ENCODE measurements at places on chromosomes 4 and X.

DNA sequence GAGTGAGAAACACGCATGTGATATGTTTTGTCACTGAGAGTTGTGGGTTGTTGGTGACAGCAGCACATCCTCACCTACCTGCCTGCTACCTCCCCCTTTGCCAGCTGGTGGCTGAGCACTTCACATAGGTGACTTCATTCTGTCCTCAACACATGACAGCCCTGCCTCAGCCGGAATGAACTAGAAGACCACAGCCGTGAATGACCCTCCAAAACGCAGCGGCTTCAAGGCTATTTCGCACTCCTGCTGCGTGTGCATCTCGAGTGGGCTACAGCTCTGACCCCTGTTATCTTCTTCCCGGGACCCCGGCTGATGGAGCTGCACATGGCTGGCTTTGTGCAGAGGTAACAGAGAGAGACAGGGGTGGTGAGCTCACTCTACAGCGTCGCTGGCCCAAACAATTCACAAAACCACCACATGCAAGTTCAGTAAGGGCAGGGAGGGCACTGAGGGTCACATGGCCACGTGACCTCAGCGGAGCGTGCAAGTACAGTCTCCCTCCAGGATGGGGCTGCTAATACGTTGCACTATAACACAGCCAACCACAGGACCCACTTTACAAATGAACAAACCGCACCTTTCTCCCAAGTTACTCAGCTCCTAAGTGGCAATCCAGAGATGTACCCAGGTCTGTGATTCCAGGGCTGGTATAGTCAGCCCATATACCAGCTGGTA, 6.3 kb upstream of the PPP2R2C start:
- DNase-seq = no peak

DNA sequence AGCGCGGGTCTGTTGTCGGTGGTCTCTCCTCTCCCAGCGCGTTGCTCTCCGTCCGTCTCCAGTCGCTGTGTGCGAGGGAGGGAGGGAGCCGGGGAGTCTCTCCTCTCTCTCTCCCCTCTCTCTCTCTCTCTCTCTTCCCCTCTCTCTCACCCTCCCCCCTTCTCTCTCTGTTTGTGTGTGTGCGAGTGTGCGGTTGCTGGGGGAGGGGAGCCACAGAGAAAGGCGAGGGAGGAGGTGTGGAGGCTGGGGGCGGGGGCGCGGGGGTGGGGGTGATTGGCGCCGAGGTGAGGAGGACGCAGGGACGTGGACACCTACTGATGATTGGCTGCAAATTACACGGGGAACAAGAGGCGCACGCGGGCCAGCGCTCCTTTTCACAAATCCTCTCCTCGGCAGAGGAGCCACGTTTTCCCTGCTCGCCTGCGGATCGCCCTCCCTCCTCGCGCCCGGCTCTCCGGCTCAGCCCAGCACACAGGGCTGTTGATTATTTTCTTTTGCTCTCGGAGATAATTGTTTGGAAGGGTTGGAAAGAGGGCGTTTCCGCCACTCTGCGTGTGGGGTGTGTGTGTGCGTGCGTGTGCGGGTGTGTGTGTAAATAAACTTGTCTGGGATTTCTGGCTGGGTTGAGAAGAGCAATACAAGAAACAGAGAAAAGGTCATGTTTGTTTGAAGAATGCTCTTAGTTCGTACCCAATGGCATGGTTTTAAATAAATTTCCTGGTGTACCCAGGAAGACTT, at the start of gene CXXC4:
Gene CXXC4 (minus strand): TSS at position 73 of the 738 bp plus-strand sequence. CDS start 3,092 bp downstream, outside the sequence.
- DNase-seq = no peak

DNA sequence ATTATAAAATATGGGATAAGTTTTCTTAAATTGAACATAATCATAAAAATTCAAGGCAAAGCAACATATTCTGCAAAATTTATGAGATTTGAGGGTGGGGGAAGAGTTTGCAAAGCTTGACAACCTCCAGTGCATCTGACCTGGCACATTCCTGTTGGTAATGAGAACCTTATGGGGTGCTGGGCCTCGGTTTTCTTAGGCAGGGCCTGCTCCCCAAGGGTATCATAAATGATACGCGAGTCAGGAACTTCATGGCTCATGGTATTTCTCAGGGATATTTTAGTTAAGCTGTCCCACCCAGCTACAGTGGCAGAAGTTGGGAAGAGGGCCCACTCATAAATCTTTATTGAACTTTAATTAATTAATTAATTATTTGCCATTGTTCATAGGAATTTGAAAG, 13.2 kb downstream of the AFF2 start:
- no peak for DNase-seq

DNA sequence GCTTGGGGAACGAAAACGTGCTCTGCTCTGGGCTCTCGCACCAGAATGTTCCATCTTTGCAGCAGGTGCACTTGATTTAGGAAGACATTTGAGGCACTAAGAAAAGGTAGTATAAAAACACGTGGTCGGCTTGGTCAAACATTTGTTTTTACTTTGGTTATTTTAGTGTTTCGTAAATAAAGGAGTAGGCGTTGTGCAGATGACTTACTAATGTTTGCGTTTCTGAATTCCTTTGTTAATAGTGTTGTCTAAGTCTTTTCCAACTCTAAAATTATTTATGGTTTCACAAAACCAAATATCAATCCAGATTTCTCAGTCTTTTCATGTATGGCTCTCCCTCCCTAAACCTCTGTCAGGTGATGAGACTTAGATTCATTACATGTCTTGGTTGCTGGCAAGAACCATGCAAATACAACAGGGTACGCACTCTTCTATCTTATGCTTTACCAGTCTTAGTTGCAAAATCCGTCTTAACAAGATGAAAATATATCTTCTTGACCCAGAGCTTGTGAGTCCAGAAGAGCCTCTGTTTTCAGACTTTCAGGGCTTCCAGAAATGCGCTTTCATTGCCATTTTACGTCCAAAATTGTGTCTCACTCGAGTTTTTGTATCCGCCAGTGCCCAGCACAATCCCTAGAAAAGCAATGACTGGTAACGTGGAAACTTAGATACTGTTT, 686 bp downstream of the MTHFD2L start:
- DNase-seq = no peak

DNA sequence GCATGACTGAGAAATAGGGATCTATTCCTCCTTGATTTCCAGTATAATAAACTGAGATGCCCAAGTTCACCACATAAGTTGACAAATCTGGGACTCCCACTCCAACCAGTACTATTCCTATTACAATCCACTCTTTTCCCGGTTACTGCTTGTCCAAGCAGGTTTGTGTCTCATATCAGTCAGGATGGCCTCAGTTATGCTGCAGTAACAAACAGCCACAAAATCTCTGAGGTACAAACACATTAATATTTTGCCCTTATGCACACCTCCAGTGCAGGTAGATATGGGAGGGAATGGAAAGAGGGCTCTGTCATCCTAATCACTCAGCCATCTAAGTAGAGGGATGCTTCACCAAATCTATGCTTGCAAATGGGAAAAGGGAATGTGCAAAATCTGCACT, 207.8 kb downstream of the RAB28 start:
- DNase-seq = no peak
